NCI-H345 (cell line): ENCODE measurements at places on chromosomes 16 and 17.
A peak's percentile ranks its signal among the peaks of the same experiment; 100 is the strongest.

GRCh38 chr17:80191192-80191591 is 21.4 kb downstream of the CARD14 start:
- no peak for DNase-seq

- DNase-seq: no peak
These were observed 260.1 kb downstream of the SNX29 start for GRCh38 chr16:12236589-12236988.

- no peak for DNase-seq
These were observed 353.2 kb downstream of the MAF start for GRCh38 chr16:79247386-79247785.

GRCh38 chr16:8675183-8676159 is 1.1 kb downstream of the ABAT start:
- DNase-seq: peak; percentile 32

DNA sequence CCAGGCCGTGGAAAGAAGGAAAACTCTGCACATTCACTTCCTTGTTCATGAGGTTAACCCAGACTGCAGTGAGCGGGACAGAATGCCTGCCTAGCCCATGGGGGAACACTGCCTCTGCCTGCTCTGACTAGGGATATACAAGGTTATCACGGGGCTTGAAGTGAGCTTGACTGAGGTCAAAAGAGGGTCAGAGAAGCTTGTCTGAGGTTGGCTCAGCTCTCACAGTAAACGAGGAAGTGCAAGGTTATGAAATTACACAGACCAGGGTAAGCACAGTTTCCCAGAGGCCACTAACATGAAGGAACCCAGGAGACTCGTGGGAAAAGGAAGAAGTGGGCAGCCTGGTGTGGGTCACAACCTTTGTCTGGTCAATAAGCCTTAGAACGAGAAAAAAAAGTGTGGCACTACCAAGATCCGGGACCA is 28.7 kb downstream of the HIC1 start:
- DNase-seq: no peak

DNA sequence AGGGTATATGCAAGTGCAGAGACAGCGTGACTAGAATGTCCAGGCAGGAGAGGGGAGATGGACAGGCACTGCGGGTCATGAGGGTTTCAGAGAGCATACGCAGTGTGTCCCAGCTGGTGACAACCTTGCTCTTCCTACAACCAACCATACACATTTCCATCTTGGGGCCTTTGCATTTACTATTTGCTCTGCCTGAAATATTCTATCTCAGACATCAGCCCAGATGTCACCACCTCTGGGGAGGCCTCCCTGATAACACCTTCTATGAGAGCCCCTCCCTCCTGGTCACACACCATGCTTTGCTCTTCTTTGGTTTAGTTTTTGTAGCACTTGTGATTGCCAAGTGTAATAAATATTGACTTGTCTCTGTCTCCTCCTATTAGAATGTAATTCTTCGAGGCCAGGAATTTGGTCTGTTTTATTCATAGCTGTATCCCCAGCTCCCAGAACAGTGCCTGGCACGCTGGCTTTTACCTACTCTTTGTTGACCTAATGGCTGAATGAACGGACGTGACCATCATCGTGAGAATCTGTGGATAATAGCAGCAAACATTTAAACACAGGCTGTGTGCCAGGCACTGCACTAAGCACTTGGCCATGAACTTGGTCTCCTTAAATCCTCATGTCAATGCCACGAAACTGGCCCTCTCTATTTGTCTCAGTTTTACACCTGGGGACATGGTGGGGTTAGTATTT is 51.9 kb downstream of the PLCG2 start:
- no peak for DNase-seq

- no peak for DNase-seq
These were observed 7.6 kb downstream of the ATXN1L start for GRCh38 chr16:71853413-71853812.

- peak; percentile 31 for DNase-seq
These were observed 805 bp upstream of the C16orf95 start for GRCh38 chr16:87317750-87318644.

- DNase-seq: no peak
These were observed 155.6 kb upstream of the CHMP6 start for GRCh38 chr17:80835816-80836657.

DNA sequence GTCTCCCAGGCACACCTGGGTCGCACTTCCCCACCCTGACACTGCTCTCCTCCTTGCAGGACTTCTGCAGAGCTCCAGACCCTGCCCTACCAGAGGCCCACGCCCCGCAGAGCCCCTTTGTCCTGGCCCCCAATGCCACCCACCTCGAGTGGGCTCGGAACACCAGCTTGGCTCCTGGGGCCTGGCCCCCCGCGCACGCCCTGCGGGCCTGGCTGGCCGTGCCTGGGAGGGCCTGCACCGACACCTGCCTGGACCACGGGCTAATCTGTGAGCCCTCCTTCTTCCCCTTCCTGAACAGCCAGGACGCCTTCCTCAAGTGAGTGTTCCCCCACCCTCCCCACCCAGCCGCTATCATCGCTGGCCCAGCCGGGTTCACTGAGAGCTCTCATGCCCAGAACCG is 79.6 kb downstream of the MGAT5B start:
- no peak for DNase-seq

- DNase-seq: no peak
These were observed 6.4 kb downstream of the CBLN1 start for GRCh38 chr16:49275050-49275730.

GRCh38 chr17:17258998-17259397 is 22.0 kb upstream of the FLCN start:
- DNase-seq: no peak

- DNase-seq: no peak
These were observed 17.9 kb upstream of the CD300E start for GRCh38 chr17:74641224-74641957.

- peak; percentile 61 for DNase-seq
These were observed 62.1 kb downstream of the RMI2 start for GRCh38 chr16:11407047-11407982.

DNA sequence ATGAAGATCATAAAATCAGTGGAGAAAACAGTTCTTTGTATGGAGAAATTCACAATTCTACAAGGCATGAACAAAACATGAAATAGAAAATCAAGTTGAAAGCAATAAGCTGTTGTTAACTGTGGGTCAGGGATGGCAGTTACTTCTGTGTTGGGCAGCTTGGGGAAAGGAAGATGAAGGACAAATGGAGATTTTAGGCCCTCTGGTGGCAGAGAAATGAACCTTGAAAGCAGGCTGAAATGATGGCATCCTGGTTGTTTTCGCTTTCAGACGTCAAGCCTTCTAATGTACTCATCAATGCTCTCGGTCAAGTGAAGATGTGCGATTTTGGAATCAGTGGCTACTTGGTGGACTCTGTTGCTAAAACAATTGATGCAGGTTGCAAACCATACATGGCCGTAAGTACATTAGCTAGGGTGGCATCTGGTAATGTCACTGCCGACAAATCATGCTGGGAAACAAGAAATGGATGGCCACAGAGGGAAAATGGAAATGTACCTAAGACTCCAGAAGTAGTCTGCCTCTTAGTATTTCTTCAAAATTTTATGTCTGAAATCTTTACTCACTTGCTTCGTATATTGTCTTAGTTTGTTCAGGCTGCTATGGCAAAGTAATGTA is 108.9 kb downstream of the MAP2K6 start:
- DNase-seq: peak; percentile 14

GRCh38 chr17:45383003-45383402 is 49.7 kb downstream of the ARHGAP27 start:
- DNase-seq: no peak

GRCh38 chr17:10021272-10021984 is 116.4 kb upstream of the RCVRN start:
- DNase-seq: no peak

GRCh38 chr17:77531002-77531401 is 390.2 kb downstream of the SEC14L1 start:
- no peak for DNase-seq

DNA sequence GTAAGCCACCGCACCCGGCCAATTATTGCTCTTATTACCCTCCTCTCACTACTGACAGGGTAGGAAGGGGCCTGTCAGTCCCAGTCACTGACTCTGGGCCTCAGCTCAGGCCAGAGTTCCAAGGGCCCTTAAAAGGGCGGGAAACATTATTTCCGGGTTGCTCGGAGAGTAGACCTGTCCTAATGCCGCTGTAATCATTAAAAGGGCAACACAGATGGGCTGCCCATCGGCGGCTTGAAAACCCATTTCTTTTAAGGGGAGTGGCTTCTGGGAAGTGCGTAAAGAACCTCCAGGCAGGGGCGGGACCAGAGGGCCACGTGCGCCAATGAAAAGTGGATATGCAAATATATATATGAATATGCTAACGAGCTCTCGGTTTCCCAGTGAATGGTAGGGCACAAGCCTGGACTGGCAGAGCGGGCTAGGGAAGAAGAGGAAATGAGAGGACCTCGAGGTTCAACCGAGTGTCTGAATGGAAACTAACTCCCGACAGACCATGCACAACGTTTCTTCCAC is 26.6 kb downstream of the PIPOX start:
- no peak for DNase-seq

DNA sequence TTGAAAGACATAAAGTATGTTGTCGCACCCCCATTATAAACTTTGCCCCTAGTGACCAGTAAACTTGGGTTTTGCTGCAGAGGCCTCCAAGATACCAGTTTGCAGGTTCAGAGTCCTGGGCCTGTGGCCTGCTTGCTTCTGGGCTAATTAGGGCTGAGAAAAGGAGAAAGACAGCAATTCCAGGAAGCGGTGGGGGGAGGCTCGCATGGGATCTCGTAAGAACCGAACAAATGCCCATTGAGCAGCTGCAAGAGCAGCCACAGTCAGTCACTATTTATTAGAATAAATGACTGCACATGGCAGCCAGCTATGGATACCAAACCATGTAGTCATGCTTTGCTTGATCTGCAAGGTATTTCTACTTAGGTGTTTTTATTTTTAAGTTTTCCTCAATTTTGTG is 4.9 kb downstream of the SHISA9 start:
- no peak for DNase-seq

DNA sequence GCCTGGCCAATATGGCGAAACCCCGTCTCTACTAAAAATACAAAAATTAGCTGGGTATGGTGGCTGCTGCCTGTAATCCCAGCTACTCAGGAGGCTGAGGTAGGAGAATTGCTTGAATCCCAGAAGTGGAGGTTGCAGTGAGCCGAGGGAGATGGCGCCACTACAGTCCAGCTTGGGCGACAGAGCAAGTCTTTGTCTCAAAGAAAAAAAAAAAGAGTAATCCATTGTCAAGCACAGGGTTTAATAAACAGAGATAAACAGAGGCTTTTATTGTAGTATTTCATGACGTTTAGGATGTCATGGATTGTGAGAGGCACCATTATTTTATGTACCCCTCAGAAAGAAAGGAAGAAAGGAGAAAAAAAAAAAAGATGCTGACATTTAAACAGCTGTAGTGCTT is 75.2 kb upstream of the RNU2-1 start:
- DNase-seq: no peak
